Stimulated activated CD8-positive, alpha-beta memory T cell treated with anti-CD3 and anti-CD28 coated beads, Interleukin-15, amount 100 ng/mL, for 24 hours (primary cell): ENCODE measurements at places on chromosomes 7 and 10.

- DNase-seq, result no peak
Observed at GRCh38 chr7:55223023-55223422, 142.1 kb upstream of the LANCL2 start.

DNA sequence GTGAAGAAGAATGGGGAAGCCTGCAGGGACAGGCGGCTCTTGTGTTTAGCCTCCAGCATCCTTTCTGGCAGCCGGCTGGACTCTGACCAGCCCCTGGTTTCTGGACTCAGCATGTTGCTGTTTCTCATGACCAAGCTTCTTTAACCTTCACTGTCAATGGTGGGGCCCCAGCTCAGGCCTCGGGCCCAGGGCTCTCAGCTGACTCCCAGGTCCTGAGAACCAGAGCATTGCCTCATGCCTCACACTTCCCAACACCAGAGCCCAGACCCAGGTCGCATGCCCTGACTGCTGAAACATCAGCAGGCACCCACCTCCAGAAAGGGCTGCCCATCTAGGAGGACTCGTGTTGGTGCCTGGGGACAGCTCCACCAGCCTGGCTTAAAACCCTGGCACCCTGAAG is 34.8 kb upstream of the FGFR2 start:
- DNase-seq, result no peak

DNA sequence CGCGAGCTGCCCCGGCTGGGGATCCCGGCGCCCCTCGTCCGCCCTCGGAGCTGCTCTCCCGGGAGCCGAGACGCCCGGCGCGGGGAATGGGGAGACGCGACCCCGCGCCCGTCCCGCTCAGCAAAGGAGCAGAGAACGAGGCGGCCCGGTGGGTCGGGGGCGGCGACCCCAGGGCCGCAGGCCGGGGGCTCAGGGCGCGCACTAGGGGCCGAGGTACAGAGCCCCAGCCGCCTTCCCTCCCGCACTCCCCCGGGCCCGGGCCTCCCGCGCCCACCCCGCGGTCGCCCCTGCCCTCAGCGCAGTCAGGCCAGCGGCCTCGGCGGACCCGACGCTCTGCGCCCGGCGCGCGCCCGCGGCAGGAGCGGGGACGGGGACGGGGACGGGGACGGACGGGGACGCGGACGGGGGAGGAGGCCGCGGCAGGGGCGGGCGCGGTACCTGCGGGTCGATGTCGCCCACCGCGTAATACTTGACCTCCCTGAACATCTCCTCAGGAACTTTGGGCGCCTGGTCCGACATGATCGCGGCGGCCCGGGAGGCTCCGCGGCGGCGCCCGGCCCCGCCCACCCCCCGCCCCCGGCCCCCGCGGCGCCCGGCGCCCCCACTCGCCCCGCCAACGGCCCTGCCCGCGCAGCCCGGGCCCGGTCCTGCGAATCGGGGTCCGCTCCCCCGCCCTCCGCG is 373 bp downstream of the PAXIP1 start:
- no peak for DNase-seq

GRCh38 chr10:88164471-88164870 is 301.0 kb downstream of the PTEN start:
- DNase-seq, result no peak

- no peak for DNase-seq
Observed at GRCh38 chr7:68425377-68425776, 1172.9 kb upstream of the AUTS2 start.

- DNase-seq, result peak; percentile 46
Observed at GRCh38 chr10:110354322-110354766, 49.6 kb upstream of the SMNDC1 start.

DNA sequence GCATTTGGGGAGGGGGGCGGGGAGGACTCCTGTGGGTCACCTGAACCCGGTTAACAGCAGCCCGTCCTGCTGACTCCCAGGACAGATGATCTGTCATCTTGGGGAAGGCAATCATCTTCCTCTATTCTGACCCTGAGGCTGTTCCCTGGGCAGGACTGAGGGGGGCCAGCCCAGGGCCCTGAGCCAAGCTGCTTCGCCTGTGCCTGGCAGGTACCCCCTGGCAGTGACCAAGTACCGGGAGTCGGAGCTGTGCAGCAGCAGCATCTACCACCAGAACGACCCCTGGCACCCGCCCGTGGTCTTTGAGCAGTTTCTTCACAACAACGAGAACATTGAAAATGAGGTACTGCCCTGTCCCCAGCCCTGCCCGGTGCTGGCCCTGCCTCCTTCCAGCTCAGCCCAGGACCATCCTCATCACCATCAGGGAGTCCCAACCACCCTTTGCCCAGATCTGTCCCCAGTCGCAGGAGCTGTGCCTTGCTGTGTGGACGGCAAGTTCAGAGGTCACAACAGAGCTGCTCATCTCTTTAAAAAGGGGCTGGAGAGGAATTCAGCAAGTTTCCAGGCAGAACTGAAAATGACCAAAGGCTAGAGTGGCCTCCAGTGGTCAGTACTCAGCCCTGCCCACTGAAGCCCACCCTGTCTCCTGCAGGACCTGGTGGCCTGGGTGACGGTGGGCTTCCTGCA is 8.1 kb downstream of the AOC1 start:
- no peak for DNase-seq

DNA sequence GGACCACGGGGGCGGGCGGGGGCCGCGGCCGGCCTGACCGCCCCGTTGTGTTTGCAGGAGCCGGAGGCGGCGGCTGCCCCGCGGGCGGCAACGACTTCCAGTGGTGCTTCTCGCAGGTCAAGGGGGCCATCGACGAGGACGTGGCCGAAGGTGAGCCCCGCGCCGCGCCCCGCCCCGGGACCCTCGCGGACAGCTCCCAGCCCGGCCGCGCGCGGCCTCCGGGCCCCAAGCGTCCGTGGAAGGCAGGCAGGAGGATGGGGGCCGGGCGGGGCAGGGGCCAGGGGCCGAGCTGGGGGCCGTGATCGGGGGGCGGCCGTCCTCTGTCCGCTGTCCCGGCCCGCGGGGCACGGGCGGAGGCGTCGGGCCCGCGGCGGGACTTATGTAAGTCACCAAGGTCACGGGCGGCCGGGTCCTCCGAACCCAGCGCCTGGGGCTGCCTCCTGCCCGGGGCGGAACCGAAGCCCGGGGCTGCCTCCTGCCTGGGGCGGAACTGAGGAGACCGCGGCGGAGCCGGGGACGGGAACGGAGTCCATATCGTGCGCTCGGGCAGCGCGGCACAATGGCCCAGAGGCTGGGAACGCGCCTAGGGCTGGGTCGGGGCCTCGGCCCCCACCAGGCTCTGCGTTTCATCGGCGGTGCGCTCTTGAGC is 497 bp downstream of the PPP2R2D start:
- peak; percentile 21 for DNase-seq

GRCh38 chr7:584122-584465 is 64.4 kb upstream of the PDGFA start:
- peak; percentile 60 for DNase-seq

- DNase-seq, result no peak
Observed at GRCh38 chr7:115827305-115828045, 203.1 kb downstream of the TFEC start.

DNA sequence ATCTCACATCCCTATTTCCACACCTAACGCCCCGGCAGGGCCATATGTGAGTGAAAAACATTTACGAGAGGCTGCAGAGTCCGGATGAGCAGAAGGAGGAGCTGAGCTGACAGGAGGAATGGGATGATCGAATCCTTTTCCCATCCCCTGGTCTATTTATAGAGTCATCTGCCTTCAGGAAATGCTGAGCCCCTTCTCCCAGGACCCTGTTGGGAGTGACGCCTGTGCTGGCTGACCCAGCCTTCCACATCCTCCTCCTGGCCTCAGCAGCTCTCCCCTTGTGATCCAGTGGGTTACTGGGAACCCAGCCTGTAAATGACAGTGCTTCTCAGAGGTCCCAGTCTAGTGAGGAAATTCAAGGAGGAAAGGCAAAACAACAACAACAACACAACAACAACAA is 16.6 kb downstream of the DENND2A start:
- no peak for DNase-seq

DNA sequence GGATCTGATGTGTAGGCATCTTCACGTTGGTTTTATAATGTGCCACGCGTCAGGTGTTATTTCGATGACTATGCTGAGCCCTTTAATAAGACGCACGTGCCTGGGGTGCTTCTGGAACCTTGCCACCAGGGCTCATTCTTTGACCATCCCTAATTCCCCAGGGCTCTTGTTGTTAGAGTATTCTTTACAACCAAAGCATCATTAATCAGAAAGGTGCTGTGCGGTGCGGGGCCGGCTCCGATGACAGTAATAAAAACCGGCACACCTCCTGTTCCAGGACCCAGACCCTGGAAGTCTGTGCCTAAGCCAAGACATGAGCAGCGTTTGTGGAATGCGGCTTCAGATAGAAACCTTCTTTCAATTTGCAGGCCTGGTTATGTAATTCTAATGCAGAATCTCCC is 58.4 kb downstream of the MGMT start:
- no peak for DNase-seq

- DNase-seq, result no peak
Observed at GRCh38 chr7:122492007-122492406, 187.5 kb upstream of the FEZF1 start.

DNA sequence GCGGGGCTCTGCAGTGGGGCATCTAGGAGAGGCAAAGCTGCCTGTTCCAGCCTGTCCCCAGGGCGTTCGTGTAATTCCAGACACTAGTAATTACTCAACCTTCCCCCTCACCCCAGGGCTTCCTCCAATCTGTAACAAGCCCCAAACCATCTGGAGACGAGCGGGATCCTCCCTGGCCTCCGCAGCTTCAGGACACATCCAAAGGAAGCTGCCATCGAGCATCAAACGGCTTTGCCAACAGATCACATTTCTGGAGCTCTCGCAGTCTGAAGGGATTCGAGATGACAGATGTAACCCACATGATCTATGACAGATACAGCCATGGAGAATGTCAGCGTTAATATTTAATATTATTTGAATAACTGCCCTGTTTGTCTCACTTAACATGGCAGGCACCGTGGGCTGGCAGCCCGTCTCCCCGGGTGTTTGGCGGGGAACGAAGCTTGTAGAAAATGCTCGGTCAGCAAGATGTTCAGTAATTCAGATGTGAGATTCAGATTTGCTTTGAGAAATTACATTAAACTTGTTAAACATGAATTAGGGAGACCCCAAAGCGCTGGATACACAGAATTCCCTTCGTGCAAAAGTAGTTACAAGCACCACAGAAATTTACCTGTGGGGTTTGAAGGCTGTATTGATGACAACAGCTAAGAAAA is 108.5 kb upstream of the C7orf33 start:
- no peak for DNase-seq

- DNase-seq, result no peak
Observed at GRCh38 chr10:69337296-69338132, 59.2 kb downstream of the HK1 start.

DNA sequence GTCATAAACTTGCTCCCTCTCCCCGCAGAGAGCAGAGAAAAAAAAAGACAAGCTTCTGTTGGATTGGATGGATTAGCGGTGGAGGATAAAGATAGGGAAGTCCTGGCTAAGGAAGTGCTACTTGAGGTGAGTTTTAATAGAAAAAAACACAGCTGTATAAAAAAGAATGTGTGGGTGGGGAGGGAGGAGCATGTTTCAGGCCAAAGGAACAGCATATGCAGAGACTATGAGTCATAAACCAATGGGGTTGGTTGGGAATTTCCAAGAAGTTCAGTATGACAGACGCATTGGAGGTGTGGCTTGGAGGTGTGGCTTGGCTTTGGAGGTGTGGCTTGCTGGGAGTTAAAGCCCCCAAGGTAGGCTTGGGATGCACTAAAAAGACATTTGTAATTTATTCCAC is 103.0 kb upstream of the LSM8 start:
- DNase-seq, result no peak

GRCh38 chr10:119468542-119469324 is 73.8 kb downstream of the RGS10 start:
- DNase-seq, result no peak

- DNase-seq, result no peak
Observed at GRCh38 chr7:132915647-132916046, 166.2 kb downstream of the CHCHD3 start.

GRCh38 chr10:100878291-100878910 is 34.4 kb upstream of the SLF2 start:
- no peak for DNase-seq

DNA sequence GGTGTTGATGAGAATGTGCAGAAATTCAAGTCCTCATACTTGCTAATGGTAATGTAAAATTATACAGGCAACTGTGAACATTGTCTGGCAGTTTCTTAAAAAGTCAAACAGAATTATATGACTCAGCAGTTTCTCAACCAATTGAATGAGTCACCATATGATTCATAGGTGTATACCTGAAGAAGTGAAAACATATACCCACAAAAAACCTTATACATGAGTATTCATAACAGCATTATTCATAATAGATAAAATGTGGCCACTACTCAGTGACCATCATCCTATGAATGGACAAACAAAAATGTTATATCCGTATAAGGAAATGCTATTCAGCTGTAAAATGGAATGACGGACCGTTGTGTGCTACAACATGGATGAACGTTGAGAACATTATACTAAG is 253.5 kb downstream of the MALRD1 start:
- no peak for DNase-seq

DNA sequence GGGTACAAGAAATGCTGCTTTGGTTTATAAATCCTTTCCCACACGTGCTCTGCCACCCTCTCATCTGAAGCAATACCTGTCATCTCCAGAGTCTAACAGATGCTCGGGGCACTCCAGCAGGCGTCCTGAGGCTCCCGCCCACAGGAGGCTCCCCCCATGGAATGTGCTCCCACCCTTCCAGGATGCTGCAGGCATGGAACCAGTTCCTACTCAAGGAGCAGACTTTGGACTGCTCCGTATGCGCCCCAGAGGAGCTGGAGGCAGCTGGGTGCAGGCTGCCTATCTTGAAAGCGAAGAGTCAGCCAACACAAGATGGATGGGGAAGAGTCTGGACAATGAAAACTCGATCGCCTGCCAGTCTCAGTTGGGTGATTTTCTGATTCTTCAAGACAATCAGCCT is 75.4 kb downstream of the VOPP1 start:
- DNase-seq, result no peak

DNA sequence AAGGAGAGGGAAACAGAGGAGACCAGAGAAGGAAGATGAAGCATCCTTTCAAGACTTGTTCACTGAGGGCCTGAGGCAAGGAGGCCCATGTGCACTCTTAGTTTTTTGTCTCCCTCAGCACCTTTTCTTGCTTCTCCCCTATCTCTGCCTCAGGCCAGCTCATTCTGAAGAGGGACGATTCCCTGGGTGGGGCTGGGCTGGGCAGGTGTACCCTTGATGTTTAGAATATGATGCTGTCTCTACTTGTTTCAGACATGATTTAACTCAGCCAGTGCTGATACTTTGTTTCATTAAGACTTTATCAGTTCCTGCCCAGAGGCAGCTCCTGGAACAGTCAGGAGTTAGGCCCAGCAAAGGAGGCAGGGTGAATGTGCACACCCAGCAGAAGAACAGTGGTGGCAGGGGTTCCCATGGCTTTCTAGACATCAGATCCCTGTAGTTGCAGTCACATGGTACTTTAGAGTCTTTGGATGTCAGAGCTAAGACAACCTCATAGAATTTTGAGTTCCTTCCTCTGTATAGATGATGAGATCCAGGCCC is 3.4 kb downstream of the PRXL2A start:
- no peak for DNase-seq
